Stimulated activated CD8-positive, alpha-beta memory T cell treated with anti-CD3 and anti-CD28 coated beads, Interleukin-15, amount 100 ng/mL, for 24 hours (primary cell): ENCODE measurements at places on chromosomes 7 and 10.

DNA sequence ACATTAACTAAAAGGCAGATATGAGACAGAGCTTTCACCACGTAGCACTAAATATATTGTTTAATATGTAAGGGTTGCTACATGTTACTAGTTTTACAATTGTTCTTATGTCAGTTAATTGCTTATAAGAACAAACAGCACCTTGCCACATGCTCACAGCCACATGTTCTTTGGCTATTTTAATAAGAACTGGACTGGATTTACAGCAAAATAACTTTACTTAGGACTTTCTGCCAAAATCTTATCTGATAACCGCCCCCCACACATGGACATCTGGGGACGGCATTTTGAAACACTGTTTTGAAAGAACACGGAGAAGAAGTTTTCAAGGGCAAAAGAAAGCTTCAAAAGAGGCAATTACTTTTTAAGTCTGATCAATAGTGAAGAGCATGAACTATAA lies 45.3 kb downstream of the JAZF1 start:
- DNase-seq: no peak

DNA sequence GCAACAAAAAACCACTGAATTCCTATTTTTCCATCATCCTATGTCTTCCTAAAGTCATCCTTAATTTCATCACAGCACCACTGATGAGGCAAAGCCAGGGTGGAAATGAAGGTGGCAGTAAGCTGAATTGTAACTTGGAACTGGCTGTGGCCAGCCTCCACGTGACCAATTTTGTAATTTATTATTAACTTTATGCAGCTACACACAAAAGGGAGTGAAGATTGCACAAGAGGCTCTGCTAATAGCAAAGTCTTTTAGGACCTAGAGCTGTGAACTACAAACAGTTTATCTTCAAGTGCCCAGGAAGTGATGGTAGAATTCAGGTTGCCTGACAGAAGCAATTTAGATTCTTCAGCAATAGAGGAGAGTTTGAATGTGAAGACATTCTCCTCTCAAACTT lies 176.4 kb downstream of the CCDC71L start:
- DNase-seq: no peak

DNA sequence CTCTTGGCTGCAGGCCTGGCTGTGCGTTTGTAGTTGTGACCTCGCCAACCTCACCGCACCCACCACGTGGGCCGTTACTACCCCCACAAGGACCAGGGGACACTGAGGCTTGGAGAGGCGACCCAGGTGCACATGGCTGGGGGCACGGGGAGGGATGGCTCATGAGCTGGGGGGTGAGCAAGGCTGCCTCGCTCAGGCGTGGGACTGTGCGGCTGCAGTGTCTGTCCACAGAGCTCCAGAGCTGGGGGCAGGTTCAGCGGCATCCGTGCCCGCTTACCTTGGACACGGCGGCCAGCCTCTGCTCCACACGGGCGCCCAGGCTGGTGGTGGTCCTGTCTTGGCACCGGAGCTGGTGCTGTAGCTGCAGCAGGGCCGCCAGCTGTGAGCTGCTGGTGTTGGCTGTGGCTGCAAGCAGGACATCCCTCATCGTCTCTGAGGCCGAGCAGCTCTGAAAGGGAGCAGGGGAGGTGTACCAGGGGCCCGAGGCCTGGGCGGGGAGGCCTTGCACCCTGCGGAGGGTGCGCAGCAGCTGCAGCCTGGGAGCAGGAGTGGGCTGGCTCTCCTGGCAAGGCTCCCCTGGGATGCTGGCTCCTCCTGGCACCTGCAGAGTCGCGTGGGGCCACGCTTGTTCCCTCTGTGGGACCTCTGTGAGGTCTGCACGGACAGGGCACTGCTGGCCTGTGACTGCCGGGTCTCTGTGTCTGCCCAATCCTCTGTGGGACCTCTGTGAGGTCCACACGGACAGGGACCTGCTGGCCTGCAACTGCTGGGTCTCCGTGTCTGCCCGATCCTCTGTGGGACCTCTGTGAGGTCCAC lies 60.0 kb upstream of the NKX6-2 start:
- DNase-seq: no peak

DNA sequence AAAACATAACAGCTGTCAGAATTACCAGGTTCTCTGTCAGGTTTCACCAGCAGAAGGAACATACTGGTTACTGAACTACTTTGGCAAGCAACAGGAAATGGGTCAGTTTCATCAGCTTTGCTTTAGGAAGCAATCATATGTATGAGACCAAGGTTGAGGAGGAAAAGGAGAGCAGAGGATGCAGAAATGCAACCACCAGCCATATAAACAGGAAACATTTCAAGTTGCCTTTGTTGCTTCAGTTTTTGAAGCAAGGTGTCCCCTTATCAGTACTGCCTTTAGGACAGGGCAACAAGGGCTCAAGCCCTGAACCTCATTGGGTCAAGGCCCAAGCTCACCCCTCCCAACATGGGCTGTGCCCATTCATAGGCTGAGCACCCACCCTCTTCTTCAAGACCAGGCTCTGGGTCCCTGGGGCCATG lies 10.2 kb downstream of the HIPK2 start:
- no peak for DNase-seq

GRCh38 chr10:86958901-86959736 lies 720 bp downstream of the SNCG start:
- DNase-seq: no peak

- DNase-seq: no peak
Measured at GRCh38 chr7:157301610-157302120, 35.1 kb upstream of the DNAJB6 start.

DNA sequence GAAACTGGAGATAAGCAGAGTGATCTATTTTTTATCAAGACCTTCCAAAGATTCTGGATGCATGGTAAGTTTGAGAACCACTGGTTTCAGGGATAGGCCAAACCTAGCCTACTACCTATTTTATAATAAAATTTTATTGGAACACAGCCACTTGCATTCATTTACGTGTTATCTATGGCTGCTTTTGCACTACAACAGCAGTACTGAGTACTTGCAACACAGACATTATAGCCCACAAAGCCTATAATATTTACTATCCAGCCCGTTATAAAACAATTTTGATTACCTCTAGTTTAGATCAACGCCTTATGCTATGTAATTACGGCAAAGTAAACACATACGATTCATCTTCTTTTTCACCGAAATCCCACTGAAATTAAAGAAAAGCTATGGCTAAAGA lies 18.4 kb downstream of the STEAP1 start:
- no peak for DNase-seq

- DNase-seq: no peak
Measured at GRCh38 chr10:3295582-3296151, 123.1 kb upstream of the PITRM1 start.

GRCh38 chr10:84360637-84361365 lies 32.4 kb downstream of the CCSER2 start:
- no peak for DNase-seq

- DNase-seq: no peak
Measured at GRCh38 chr10:28514648-28515047, 18.3 kb upstream of the WAC start.

GRCh38 chr7:36906448-36906847 lies 182.2 kb upstream of the AOAH start:
- DNase-seq: no peak

GRCh38 chr10:71248210-71248609 lies 35.8 kb downstream of the UNC5B start:
- DNase-seq: no peak

- DNase-seq: no peak
Measured at GRCh38 chr7:99046722-99047121, 97.2 kb downstream of the SMURF1 start.
